Activated CD4-positive, alpha-beta memory T cell treated with anti-CD3 and anti-CD28 coated beads for 36 hours (primary cell): ENCODE measurements at places on chromosomes 12 and 14. TPM values are rescaled to one million over a fixed set of nuclear protein-coding genes. Genes with fewer than 3 reads are reported as not detected.

Gene TBX3
- total RNA-seq, result not detected

Gene P2RX4
- 53.4 TPM for total RNA-seq

GRCh38 chr14:89142366-89142765, 274.7 kb downstream of the FOXN3 start:
- no peak for DNase-seq

DNA sequence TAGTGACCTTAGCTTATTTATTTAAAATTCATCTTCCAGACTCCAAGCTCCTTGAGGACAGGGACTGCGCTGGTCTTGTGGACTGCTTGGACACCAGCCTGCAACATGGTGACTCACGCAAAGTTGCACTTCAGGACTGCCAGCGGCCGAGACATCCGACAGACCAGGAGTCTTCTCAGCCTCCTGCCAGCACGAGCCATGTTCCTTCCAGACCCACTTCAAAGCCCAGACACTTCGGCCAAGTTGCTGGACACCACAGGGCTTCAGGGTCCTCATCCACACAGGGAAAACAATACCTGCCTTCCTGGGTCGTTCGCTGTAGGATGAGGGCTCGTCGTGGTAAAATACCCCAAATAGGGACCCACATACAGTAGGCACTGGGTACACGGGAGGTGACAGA, 88.7 kb downstream of the BCL11B start:
- DNase-seq, result peak; percentile 9

DNA sequence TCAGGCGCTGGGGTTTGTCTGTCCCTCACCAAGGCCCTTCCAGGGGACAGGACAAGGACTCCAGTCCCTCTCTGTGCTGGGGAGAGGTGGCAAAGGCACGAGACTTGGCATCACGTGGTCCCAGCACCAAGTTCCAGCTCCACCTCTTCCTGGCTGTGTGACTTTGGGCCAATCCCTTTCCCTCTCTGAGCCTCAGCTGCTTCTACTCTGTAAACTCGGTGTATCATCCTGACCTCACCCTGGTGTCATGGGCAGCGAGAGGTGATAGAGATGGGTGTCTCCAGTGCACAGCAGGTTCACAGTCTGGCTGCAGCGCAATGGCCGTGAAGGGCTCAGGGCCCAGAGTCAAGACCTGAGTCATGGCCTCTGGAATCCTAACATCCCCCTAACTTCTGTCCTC, 54.0 kb downstream of the MVK start:
- DNase-seq, result no peak

- no peak for DNase-seq
These were observed 250.6 kb downstream of the MSRB3 start for GRCh38 chr12:65529106-65529505.

DNA sequence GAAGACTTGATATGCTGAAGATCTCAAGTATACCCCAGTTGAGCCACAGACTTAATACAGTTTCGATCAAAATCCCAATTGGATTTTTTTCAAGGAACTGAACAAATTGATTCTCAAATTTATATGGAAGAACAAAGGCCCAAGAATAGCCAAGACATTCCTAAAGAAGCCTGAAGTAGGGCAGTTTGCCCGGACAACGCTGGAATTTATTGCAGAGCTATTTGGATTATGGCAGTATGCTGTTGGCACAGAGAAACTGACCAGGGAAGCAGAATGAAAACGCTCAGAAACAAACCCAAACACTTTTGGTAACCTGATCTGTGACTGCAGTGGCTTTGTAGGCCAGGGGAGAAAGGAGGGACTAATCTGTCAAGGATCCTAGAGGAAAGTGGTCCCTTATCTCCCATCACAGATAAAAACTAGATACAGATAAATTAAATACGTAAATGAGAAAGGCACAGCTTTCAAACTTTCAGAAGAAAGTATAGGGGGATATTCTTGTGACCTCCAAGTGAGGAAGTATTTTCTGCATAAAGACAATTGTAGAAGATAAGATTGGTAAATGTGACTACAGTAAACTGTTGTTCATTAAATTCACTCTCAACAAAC, 35.9 kb upstream of the GSC start:
- no peak for DNase-seq

Gene DUSP16
- total RNA-seq, result 70.2 TPM

Gene GCH1
- total RNA-seq, result 40.8 TPM

Gene NRXN3
- not detected for total RNA-seq

Gene WIF1
- total RNA-seq, result 0.12 TPM

DNA sequence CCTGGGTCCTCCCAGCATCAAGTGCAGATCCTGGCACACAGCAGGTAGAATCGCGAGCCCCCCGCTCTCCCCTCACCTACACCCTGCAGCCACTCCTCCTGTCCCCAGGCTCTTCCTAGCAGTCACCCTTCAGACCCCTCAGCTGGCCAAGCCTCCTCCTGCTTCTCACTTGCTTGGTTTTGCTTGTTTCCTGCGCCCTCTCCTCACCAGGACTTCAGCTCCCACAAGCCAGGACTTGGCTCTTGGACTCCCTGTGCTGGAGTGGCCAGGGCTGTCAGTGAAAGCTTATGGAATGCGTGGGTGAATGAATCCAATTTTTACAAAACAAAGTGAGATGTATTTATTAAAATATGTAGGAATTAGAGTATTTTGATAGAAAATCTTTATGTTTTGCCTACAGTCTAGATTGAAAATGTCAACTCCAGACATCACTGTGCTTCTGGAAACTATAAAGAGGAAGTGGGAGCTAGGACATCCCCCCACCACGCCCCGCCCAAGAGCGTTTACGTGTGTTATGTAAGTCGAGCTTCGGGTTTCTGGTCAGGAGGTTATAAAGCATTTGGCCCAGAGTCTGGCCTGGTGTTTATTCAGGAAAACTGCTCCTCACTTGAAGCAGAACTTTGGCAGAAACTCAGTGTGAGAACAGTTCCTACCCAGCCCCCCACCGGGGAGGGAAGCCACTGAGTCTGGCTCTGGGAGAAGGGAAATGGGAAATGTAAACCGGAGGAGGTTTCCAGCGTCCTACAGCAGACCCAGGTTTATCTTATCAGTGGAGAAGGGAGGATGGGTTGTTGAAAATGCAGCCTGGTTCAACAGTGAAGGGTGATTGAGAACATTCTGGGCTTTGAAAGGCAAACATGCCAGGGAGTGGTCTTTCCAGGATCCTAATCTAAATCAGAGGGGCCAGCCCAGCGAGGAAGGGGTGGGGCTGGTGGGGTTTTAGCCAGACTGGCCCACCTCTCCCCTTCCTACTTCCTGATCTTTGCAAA, 8.8 kb downstream of the ALDH2 start:
- no peak for DNase-seq

Gene C12orf54
- not detected for total RNA-seq

DNA sequence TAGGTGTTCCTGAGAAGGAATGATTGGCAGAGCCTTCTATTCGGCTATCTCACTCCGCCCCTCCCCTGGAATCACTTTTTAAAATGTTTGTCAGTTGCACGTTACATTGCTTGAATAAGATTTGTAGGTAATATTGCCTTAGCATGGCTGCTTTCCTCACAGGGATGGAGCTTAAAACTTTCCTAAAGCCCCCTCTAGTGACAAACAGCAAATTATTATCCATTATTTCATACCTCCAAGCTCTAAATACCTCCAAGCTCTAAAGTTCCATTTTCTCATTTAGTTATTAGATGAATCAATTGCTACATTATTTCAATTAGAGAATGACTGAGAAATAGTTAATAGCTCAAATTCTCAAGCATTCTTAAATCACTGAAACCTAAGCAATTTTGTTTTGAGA, 5.1 kb upstream of the SPATA7 start:
- no peak for DNase-seq

Gene GALNT16
- not detected for total RNA-seq

DNA sequence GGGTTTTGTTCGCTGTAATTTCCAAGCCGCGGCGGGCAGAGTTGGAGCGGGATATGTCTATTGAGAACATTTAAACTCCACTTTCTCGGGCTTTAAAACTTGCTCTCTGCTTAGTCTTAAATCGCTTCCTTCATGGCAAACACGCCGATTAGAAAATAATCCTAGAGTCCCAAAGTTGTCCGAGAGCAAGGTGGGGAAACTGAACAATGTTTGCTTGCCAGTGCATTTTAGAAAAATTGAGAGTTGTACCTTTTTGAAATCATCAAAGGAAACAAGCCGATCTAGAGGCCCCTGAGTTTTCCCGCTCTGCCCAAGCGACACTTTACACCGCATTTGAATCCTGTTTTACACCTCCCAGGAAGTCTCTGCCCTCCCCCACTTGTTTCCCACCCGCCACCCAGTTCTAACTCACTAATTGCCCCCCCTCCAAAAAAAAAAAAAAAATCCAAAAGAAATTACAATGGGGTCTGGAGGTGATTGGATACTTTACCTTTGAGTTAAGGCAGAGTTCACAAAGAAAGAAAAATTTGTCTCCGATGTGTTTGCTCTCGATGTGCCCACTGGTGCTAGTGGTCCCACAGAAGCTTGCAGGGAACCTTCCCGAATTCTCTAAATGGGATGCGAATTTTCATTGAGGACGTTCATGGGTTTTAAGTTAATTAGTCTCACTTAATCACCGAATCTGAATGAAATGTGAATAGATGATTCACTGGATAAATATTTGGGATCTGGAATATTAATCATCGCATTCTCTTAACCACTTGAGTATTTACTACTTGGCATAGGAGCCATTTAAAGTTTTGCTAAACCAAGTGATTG, 2.3 kb downstream of the HMGA2 start:
- no peak for DNase-seq

Gene ADCY4
- 1.6 TPM for total RNA-seq

Gene SERPINA4
- total RNA-seq, result not detected

GRCh38 chr14:99727096-99727870, 43.2 kb downstream of the CYP46A1 start:
- DNase-seq, result peak; percentile 3

Gene PDE3A
- not detected for total RNA-seq

- no peak for DNase-seq
These were observed 45.0 kb downstream of the LRCOL1 start for GRCh38 chr12:132565365-132565764.

DNA sequence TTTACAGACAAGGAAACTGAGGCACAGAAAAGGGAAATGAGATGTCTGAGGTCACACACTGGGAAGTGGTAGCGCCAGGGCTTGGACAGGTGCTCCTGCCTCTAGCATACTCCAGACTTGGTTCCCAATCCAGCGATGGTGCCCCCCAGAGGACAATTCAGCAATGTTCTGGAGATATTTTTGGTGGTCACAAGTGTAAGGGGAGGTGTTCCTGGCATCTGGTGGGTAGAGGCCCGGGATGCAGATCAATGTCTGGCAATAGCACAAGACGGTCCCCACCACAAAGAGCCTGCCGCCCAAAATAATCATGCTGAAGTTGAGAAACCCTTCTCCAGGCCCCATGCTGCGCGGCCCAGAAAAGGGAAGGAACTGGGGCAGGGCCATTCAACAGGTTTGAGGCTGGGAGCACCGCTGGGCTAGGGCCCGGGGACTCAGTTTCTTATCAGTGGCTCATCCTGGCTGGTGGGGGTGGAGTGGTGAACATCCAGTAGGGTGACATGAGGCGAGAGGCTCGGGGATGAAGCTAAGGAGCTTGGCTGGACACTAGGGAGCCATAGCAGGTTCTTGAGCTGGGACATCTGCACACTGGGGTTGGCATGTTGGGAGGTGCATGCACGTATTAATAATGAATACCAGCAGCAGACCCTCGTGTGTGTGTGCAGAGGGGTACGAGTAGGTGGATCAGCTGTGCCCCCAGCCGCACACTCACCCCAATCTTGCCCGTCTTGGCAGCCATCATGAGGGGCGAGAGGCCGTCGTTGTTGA, 35.1 kb downstream of the TRPV4 start:
- peak; percentile 16 for DNase-seq

Gene MSI1
- total RNA-seq, result 1.5 TPM

DNA sequence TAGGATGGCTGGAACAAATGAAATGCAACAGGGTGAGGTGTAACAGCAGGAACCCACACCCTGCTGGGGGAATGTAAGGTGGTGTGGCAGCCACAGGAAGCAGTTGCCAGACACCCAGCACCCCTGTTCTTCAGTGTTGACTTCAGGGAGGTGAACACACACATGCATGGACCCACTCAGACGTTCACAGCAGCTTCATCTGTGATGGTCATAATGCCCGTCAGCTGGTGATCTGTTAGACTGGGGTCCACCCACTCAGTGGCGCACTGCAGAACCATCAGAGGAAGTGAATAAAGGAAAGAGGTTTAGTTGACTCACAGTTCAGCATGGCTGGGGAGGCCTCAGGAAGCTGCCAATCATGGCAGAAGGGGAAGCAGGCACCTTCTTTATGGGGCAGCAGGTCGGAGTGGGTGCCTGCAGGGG, 22.7 kb upstream of the TEX22 start:
- peak; percentile 82 for DNase-seq

- DNase-seq, result peak; percentile 37
These were observed 28.5 kb downstream of the CPM start for GRCh38 chr12:68904351-68904962.

- no peak for DNase-seq
These were observed 334.4 kb upstream of the ATP2B1 start for GRCh38 chr12:90042920-90043641.

Gene CMKLR1
- not detected for total RNA-seq

GRCh38 chr14:27945512-27945911, 821.1 kb upstream of the FOXG1 start:
- DNase-seq, result no peak

DNA sequence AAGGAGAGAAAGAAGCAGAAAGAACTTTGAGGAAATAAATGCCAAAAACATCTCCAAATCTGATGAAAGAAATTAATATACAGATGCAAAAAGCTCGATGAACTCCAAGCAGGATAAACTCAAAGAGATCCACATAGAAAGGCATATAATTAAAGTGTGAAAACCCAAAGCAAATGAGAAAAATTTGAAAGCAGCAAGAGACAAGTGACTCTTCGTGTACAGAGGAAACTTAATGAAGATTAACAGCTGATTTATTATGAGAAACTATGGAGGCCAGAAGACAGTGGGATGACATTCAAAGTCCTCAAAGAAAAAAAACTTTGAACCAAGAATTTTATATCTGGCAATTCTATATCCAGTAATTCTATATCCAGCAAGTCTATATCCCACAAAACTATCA, 163.0 kb upstream of the TMCC3 start:
- no peak for DNase-seq

Gene APOF
- not detected for total RNA-seq

- DNase-seq, result no peak
These were observed 53.4 kb upstream of the PWP1 start for GRCh38 chr12:107632246-107632645.

DNA sequence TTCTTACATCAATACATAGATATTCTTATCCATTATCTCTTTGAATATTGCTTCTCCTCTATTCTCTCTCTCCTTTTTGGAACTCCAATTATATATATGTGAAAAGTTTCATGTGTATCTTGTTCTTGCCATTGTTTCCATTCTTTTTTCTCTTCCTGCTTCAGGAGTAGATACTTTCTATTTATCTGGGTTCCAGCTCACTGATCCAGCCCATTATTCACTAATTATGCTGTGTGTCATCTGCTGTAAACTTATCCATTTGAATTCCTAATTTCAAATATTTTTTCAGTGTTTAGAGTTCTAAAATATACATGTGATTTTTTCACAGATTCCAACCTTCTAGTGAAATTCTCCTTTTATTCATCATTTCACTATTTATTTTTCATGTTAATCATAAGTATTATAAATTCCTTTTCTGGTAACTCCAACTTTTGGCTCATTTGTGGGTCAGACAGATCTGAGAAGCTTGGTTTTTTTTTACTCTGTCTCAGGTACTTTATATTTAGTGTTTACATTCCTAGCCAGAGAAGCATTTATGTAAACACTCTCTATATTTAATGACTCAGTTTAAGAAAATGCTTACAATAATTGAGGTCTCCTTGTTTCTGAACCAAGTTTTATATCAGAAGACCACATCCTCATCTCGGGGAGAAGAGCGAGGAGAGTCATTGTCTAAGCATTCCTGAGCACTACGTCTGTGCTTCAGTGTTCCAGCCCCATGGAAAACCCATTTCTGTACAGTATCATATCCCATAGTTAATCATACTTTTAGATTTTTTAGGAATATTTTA, 15.9 kb upstream of the AMIGO2 start:
- no peak for DNase-seq

Gene CLEC9A
- not detected for total RNA-seq
